ENCODE measurements at places on chromosomes 4 and X.
A peak's percentile ranks its signal among the peaks of the same experiment; 100 is the strongest.

- DNase-seq: no peak
These were observed 43.8 kb upstream of the UBQLN2 start for GRCh38 chrX:56519642-56520041.

DNA sequence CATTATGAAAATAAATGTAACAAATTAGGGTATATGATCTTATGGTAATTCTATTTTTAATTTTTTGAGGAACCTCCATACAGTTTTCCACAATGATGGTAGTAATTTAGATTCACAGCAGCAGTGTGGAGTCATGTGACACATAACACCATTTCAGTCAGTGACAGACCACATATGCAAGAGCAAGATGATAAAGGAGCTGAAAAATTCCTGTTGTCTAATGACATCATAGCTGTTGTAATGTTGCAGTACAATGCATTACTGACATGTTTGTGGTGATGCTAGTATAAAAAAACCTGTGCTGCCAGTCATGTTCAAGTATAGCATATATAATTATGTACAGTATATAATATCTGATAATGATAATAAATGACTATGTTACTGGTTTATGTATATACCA lies 28.5 kb downstream of the EMCN start:
- no peak for DNase-seq

- DNase-seq: no peak
These were observed 77.9 kb downstream of the ADGRL3 start for GRCh38 chr4:61277785-61278760.

DNA sequence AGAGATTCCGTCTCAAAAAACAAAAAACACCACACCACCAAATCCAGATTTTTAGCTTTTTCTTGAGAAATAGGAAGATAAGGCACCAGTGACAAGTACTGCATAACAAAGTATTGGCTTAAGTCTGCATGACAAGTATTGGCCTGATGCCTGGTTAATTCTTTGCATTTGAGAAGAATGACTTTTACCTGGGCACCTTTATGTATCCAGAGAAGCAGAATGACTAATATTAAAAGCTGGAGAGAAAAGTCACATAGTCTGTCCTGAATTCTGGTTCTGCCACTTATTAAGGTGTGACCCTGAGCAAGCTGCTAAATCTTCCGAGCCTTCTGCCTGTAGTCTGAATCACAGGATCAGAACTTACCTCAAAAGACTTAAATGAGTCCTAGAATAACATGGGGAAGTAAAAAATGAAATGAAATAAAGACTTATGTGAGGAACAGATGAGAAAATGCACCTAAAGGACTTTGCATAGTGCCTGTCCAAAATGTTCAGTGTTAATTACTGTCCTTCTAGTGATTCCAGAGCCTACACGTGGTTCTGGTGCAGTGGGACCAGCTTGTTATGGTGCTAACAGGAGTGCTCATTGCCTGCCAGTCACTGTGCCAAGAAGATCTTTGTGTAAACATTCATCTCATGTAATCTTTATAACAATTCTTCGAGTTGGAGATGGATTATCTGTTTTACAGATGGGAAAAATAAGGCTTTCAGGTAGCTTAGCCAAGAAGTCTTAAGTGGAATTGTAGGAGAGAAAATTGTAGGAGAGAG lies 31.6 kb downstream of the UGDH start:
- DNase-seq: no peak

DNA sequence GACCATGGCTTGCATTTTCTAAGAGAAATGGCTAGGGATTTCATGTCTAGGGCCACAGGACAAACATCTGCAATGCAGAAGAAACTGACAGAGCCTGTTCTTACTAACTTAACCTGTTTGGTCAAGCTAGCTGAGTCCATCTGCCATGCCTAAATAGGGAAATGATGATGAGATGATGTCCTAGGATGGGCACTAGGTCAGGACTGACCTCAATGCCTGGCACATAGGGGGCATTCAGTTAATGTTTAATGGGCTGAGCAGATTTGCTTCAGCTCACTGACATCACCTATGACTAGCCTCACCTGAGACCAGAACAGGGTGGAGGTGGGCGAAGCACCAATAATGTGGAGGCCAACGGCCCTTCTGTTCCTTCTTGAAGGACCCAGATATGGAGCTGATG lies 174.2 kb upstream of the SCML1 start:
- DNase-seq: no peak

GRCh38 chr4:176789955-176790354 lies 2.8 kb downstream of the VEGFC start:
- DNase-seq: no peak

DNA sequence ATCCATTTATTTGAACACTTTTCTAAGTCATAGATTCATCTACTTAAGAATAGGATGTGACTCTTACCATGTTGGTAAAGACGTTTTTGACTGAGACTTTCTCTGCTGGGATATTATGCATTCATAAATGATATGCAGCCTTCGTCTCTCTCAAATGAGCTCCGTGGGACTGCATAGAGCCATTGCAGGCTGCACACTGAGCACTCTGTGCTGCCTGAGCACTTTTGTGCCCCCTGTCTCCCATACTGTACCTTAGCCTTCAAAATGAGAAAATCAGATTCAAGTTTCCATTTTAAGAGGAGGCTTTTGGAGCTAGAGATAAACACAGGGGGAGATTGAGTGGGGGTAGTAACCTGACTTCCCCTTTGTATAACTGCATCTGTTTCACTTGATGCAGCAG lies 433.6 kb downstream of the ZIC3 start:
- DNase-seq: no peak

- no peak for DNase-seq
These were observed 694.4 kb upstream of the FAM241A start for GRCh38 chr4:111450867-111451266.

GRCh38 chr4:1945912-1946311 lies 62.9 kb downstream of the NELFA start:
- DNase-seq: no peak

DNA sequence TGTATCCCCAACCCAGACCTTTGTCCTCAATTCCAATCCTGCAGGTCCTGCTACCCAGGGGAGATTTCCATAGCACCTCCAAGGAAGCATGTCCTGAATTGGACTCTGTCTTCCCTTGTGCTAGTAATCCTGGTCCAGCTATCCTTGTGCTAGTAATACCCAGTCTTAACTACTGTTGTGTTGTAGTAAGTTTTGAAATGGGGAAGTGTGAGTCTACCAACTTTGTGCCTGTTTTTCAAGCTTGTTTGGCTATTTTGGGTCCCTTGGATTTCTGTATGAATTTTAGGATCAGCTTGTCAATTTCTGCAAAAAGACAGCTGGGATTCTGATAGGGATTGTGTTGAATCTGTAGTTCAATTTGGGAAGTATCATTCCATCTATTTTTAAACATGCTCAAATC lies 51.4 kb downstream of the CD99L2 start:
- no peak for DNase-seq

GRCh38 chrX:11351375-11352295 lies 58.4 kb downstream of the AMELX start:
- no peak for DNase-seq

DNA sequence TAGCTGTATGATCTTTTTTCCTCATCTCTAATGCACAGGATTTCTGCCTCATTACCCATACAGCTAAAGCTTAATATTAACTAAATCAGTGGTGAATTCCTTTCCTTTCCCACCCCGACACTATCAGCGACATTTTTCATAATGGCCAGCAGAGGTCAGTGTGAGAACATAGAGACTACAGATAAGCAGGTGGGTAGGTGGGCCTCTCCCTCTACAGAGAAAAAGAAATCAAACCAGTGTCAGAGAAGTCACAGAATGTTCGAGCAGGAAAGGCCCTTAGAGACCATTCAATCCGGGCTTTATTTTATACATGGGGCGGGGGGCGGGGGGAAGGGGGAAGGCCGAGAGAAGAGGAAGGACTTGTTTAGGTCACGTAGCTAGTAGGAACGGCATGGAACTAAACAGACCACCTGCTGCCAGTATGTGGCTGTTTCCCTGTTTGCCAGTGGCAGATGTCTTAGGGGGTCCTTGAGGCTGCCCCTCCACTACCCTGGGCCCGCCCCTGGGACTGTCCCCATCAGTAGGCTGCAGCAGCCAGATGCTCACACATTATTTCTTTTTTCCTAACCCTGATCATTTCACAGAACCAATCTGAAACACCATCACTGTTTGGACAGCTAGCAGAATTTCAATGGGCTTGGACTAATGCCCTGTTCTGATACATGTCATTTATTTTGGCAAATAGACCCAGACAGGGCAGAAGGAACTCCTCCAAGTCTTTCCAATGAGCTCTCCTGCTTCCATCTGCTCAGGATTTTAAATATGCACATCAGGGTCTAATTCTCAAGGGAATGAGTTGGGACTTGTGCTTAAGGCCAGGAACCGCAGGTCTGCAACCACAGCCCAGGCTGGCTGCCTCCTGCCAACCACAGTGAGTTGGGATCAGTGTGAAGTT lies 133.4 kb downstream of the ATG4A start:
- peak; percentile 2 for DNase-seq
